Fibroblast of upper back skin (primary cell): ENCODE measurements at places on chromosomes 6 and 20.

DNA sequence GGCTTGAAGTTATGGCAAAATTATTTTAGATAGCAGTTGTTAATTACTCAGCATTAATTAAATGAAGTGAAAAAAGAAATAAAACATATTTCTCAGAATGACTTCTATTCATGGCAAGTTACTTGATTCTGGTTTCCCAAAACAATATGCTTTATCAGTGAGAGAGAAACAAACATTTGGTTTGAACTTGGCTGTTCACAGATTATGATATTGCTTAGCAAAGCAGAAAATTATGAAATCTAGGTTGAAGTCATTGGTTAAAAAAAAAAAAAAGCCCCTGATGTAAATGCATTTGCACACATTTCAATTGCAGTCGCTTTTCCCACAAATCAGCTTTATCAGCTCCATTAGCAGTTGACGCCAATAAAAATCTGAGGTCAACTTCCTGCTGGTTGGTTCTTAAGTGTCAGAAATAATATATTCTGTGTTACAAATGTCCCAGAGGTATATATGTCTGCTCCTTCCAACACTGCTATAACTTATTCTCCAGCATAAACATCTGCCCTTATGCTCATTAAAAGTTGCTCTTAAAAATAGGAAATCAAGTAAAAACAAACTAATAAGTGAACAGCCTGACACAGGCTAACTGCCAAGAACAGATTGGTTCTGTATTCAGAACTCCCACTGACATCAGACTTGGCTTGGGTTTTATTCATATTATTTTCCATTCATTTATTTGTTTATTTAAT is 275.4 kb downstream of the PHF3 start:
- no peak for DNase-seq

DNA sequence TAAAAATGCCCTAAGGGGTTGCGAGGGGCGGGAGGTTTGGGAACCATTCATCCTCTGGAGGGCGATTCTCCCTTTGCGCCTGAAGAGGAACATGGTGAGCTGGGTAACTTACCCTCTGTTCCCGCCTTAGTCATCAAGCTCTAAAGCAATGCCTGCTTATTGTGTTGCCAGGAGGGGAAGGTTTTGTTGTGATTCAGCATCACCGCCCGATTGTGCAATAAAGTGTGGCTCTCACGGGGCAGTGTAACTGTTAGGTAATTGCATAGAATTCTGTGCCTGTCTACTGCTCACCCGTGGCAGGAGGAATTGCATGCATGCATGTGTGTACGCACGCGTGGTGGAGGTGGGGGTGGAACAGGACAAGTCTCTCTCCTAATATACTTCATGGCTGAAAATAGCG is 95.5 kb upstream of the AGPAT4 start:
- DNase-seq = peak; percentile 69

- peak; percentile 89 for DNase-seq
Observed at GRCh38 chr6:39887692-39888450, 46.4 kb downstream of the MOCS1 start.

- peak; percentile 18 for DNase-seq
Observed at GRCh38 chr6:221531-222349, 70.5 kb upstream of the DUSP22 start.

DNA sequence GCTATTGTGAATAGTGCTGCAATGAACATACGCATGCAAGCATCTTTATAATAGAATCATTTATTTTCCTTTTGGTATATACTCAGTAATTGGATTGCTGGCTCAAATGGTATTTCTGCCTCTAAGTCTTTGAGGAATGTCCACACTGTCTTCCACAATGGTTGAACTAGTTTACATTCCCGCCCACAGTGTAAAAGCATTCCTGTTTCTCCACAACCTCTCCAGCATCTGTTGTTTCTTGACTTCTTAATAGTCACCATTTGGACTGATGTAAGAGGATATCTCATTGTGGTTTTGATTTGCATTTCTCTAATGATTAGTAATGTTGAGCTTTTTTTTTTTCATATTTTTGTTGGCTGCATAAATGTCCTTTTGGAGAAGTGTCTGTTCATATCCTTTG is 208.7 kb downstream of the PHF3 start:
- peak; percentile 55 for DNase-seq

GRCh38 chr6:32785781-32786533 is 22.6 kb upstream of the HLA-DQB2 start:
- peak; percentile 65 for DNase-seq

- peak; percentile 69 for DNase-seq
Observed at GRCh38 chr20:38094373-38094891, 60.9 kb downstream of the RPRD1B start.

DNA sequence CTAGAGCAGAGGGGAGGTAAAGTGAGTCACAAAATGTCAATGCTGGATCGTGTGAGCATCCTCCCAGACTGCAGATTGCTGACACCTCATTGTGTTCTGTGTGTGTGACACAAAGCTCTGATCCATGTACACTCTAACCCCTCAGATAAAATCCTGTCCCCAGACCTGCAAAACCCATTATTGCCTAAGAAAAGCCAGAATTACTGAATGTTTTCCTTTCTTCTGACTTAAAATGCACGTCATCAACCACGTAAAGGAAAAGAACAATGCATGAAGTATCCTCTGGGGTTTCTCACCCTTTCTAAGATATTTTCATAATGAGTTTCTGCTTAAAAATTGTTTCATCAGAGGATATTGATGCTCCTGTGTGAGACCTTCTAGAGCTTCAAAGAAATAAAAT is 218.0 kb upstream of the PREP start:
- DNase-seq = no peak

DNA sequence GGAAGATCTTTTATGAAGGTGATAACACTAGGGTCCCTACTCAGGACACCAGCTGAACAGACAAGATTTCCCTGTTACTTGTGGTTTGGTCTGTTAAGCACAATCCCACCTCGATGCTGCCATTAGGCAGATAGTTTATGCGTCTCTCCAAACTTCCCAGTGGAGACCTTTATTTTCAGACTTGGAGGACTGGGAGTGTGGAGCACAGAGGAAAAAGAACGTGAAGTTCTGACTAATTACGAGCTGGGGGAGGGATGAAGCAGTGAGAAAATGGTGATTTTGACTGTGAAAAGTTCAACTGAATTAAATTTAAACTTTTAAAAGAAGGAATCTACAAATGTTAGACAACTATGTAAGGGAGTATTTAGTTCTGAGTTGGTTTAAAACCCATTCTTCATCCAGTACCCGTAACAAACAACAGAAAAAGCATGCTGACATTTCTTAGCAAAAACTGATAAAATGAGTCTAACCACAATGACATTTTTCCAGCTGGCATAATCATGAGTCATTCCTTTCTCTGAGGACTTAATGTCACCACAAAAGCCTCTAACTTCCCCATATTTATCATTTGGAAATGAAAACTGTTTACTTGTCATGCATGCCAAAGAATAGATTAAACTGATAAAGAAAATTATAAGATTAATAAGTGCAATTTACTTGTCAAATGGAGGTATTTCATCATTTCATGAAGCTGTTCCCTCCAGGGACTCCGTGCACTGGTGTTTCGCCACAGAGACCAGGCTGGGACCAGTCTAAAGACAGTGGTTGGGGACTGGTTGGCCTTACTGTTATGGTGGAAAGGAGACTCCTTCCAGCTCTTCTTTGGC is 113.3 kb upstream of the SSTR4 start:
- DNase-seq = peak; percentile 67

GRCh38 chr20:20837574-20838021 is 125.2 kb upstream of the RALGAPA2 start:
- DNase-seq = peak; percentile 32
